Kidney (tissue), 22 donors: ENCODE measurements at places on chromosomes 2 and 18.
A peak's percentile ranks its signal among the peaks of the same experiment; 100 is the strongest.

DNA sequence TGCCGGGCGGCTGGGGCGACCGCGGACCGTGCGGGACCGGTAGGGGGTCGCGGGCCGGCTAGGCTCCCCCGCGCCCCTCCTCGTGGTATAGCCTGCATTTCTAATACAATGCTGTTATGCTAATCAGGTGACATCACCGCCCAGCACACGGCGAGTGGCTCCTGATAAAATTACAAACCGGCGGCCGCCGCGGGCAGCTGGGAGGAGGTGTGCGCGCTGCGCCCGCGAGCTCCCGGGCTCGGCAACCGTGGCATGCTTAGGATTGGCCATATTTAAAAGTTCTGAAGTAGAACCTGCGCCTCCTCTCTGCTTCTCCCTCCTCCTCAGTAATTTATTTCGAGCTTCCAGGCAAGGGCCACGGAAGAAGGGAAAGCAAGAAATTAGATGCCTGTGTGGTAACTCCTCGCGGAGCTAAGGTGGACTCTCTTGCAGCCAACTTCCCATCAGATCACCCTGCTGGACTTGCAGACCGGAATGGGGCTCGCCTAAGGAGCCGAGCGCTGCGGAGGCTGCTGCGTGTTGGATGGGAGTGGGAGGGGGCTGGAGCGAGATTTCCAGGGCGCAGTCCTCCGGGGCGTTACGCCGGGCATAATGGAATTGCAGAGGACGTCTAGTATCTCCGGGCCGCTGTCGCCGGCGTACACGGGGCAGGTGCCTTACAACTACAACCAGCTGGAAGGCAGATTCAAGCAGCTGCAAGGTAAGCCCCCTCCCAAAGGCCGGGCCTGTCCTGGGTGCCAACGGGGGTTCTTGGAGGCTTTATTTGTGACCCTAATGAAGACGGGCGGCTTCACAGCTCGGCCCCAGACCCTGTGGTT lies 102.3 kb downstream of the SPTBN1 start:
- DNase-seq, result peak; percentile 92

- peak; percentile 90 for DNase-seq
Observed at GRCh38 chr2:231717281-231718171, 9.2 kb downstream of the PTMA start.

GRCh38 chr18:12034241-12035100 lies 53.2 kb downstream of the IMPA2 start:
- no peak for DNase-seq

- no peak for DNase-seq
Observed at GRCh38 chr2:152396763-152397162, 61.8 kb downstream of the FMNL2 start.

DNA sequence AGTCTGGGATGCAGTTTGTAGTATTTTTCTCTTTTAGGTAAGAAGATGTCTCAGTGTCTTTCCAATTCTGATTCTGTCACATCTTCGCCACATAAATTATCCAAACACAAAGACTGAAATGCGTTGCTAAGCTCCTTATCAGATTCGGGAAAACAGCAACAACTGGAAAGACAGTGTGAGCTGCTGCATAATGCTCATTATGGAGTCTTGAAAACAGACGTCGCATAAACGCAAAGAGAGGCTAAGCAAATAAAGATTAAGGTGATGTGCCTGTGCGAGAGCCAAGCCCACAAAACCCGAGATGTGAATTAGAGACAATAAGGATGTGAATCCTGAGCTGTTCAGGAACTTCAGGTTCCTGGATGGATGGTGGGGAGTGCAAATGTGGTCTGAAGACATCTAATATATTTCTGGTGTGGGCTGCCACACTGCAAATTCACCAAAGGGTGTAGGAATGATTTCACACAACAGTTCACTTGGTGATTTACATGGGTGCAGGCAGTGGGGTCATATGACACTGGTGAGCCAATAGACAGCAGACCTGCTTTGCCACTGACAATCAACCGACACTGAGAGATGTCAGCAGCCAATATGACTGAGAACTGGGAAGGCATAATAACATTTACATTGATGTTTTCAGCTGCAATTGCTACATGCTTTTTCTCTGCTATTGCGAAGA lies 195.8 kb downstream of the MTX2 start:
- no peak for DNase-seq

DNA sequence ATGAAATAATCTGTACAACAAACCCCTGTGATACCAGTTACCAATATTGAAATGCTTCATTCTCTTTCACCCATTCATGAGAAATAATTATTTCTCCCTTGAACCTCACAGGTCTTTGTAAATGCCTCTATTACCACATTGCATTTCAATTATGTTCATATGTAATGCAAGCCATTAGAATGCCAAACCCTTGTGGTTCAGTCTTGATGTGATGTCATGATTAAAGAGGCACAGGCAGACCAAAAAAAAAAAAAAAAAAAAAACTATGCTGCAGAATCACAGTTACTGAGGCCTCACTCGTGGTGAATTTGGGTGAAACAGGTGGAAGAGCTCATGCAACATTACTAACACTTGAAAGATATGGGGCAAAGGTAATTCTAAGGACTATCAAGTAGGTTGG lies 9.4 kb upstream of the EPG5 start:
- no peak for DNase-seq

DNA sequence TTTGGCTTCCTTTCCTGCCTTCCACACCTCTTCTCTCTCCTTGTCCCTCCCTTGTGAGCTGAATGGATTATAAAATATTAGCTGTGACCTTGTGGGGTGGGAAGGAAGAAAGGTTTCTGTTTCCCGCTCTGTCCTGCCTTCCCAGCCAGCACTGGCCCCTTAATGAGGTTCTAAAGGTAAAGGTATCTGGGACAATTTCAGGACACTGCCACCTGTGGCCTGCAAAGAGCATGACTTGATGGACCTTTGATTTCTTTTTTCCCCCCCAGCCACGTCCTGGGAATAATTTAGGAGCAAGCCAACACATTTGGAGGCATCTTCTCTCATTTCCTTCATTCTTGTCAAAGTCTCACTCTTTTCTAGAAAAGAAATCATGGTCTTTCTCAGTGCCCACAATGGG lies 246.7 kb upstream of the EPAS1 start:
- no peak for DNase-seq

DNA sequence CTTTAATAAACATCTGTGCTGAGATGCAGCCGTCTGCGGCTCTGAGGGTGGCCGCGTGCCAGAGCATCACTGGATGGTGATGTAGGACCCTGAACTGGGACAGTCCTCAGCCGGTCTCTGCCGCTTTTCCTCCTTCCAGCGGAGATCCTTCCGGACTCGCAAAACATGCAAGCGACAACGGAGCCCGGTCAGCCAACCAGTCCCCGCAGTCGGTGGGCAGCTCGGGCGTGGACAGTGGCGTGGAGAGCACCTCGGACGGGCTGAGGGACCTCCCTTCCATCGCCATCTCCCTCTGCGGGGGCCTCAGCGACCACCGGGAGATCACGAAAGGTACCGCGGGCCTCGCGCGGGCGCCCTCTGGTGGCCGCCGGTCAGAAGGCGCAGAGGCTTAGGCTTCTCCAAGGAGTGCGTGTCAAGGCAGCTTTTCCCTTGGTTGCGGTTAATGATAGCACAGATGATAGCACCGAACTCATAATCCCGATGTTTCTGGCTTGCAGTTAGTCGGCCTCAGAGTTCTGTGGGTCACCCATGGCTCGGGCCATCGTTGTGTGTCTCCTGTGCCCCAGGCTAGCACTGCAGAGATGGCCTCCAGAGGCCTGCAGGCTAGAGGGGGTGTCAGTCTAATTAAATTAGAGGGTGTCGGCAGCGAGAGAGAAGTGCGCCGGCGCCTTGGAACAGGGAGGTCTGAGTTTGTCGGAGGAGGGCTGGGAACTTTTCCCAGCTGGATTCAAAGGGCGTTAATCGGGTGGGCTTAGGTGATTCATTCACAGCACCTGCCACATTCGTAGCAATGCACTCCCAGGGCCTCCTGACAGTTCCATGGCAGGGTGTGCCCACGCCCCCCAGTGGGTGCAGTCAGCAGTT lies 38.5 kb downstream of the LPIN1 start:
- DNase-seq, result peak; percentile 79

DNA sequence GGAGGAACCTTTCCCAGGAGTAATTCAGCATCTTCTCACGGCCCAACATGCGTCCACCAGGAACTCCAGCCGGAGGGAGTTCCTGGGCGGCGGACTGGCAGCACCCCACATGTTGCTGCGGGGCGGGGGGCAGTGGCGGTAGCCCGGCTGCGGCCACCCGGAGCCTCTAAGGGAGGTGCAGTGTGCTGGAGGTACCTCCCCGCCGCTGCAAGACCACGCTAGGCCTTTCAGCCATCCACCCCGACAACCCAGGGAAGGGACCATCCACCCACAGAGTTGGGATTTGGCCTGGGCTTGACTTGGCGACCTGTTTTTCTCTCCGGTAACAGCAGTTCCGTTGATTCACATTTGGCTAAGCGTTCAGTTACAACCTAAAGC lies 625 bp downstream of the LYPD6 start:
- no peak for DNase-seq

- peak; percentile 45 for DNase-seq
Observed at GRCh38 chr18:9506046-9506792, 30.9 kb downstream of the RALBP1 start.

DNA sequence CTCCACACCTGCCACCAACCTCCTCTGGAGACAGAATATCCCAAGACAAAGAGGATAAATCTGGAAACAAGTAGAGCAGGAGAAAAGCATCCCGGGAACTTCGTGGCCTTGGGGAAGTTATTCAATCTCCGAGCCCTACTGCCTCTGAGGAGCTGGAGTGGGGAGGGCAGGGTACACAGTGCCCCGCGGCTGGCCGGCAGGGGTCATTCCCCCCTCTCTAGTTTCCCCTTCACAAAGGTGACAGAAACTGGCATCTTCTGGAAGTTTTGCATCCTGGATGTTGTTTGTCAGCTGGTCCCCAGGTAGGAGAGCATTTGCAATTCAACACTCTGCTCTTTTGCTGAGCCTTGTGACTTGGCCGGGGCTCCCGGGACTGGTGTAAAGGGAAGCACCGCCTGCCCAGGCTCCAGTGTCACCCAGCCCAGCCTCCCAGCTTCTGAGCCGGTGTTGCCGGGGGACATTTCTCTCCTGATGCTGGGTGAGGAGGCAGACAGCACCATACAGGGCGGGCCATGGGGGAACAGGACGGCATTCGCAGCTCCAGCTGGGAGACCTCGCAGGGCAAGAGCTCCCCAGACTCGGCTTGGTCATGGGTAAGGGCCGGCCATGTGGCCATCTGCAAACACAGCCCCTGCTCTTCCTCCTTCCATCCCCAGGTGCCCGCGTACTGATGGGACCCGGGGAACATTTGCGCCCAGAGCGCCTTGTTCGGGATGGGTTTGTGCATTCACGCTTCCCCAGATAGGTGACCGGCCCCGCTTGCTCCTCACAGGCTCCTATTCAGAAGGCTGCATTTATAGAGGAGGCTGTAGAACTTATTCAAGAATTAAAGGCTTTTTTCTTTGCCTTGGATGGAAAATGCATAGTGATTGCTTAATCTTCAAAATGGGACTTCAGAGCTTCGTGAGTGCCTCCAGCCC lies 7.4 kb upstream of the NTSR2 start:
- DNase-seq, result no peak

- no peak for DNase-seq
Observed at GRCh38 chr18:27540111-27540510, 355.0 kb upstream of the CHST9 start.

DNA sequence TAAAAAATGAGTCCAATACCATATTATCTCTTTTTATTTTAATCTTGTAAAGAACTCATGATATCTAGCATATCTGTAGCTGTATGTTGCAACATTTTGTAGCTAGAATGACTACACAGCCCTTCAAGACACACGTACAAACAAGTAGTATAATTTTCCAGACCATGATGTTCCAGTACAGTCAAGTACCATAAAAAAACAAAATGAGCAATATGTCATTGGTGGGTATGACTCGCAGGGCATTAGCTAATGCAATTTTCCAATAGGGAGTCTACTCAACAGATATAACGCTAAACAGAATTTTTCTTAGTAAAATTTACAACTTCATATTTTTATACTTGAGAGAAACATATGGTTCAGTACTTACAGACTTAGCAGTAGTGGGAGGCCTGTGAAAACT lies 53.6 kb upstream of the UGP2 start:
- no peak for DNase-seq

DNA sequence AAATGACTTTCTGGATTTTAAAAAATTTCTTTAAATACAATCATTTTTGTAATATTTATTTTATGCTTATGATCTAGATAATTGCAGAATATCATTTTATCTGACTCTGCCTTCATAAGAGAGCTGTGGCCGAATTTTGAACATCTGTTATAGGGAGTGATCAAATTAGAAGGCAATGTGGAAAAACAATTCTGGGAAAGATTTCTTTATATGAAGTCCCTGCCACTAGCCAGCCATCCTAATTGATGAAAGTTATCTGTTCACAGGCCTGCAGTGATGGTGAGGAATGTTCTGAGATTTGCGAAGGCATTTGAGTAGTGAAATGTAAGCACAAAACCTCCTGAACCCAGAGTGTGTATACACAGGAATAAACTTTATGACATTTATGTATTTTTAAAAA lies 79.5 kb downstream of the ITGA4 start:
- DNase-seq, result no peak

DNA sequence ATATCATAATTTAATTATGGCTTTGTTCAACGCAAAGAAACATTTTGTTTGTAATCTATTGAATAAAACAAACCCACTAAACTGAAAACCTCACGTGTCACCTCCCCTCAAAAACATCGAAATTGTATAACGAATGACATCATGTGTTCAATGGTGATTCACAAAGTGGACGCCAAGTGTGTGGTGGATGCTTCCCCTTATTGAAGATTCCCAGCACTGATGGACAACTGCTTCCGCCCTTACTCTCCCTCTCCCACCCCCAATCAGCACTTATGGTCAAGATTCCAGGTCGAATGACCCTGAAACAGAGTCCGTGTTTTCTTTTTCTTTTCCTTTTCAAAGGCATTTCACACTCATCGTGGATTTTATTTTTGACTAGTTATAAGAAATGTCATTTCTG lies 383.0 kb upstream of the SMIM21 start:
- DNase-seq, result peak; percentile 41

GRCh38 chr2:182379241-182379640 lies 47.6 kb downstream of the PDE1A start:
- no peak for DNase-seq

- peak; percentile 80 for DNase-seq
Observed at GRCh38 chr18:68035774-68036522, 519.4 kb upstream of the DSEL start.

DNA sequence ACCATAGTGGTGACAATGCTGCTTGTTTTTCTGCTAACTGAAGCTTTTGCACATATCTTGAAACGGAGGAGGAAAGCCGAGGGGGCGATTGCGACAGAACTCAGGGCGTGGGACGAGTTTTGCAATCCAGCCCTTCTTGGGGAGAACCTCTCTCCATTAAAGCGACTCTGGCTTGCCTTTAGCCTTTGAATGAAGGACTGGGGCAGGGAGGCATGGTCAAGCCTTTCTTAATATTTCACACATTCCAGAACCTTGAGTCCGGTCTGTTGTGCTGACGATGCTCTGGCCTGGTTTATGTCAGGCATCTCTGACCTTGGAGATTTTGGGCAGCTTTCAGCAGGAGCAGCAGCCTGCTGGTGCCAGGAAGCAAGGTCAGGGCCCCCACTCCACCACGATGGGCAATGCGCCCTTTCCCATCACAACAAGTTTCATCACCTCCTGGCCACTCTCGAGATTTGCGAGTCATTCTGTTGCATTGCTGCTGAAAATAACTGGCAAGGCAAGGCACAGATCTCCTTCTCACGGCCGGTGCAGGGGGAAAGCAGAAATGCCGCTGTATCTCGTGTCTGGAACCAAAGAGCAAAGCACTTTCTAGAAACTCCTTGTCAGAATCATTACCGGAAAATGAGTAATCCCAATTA lies 10.8 kb downstream of the EMILIN2 start:
- DNase-seq, result no peak
